ENCODE measurements at places on chromosomes 7 and 10. TPM values are rescaled to one million over a fixed set of nuclear protein-coding genes. Genes with fewer than 3 reads are reported as not detected.

The CPA4 gene
- 10.1 TPM for total RNA-seq

The CDK5 gene
- 30.6 TPM for total RNA-seq

- no peak for DNase-seq
Observed at GRCh38 chr7:67847092-67847787, 850.6 kb downstream of the TYW1 start.

- no peak for DNase-seq
Observed at GRCh38 chr10:89815049-89815853, 113.9 kb downstream of the KIF20B start.

- DNase-seq: no peak
Observed at GRCh38 chr10:129870961-129871621, 93.0 kb downstream of the EBF3 start.

DNA sequence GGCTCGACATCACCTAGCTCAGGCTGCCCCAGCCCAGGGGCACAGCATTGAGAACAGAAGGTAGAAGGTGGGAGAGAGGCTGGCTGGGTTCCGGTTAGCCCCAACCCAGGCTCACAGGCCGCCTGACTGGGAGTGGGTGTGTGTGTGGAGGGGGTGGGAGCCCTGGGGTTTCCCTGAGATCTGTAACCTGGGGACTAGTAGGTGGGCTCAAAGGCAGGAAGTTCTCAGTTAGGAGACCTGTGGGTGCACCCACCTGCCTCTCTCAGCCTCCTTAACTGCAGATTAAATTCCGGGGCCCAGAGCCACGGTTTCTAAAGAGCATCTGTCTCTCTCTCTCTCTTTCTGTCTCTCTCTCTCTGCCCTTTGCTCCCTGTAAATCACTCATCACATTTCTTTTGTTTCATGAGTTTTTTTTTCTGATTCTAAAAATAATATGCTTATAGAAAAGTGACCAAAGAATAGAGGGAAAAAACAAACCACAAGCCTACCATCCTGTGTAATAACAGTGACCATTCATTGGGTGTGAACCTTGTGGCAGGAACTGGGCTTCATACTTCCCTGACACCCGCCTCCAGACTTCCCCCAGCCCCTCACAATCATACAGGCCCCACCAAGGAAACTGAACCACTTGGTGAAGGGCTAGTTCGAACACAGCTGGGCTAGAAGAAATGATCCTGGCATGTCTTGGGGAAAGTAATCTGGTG lies 83.4 kb upstream of the SMNDC1 start:
- no peak for DNase-seq

GRCh38 chr7:142883571-142884285 lies 1.8 kb downstream of the TRPV6 start:
- DNase-seq: no peak

- DNase-seq: no peak
Observed at GRCh38 chr7:9026121-9026520, 592.7 kb downstream of the NXPH1 start.
